ENCODE measurements at places on chromosomes 2 and 18.

DNA sequence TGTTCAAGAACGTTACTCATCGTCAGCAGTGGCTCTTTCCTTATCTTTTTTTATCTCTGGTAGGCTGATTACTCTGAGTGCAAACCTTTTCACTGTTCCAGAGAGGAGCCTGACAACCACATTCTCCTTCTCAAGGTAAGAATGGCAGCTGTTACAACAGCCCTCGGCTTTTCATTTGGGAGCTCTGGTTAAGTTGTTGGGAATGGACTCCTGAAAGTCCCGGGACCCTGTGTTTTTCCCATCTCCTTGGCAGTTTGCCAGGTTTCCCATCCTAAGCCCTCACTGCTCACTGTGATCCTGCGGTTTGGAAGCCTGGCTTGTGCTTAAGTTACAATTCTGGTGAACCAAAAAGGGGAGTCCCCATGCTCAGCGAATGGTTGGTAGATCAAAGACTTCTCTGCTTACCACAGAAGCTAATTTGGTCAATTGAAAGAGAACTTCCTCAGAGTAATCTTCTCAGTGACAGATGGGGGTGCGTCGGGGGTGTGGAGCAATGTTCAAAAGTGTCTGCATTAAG lies 122.3 kb downstream of the LYPD6B start:
- no peak for DNase-seq

- DNase-seq = no peak
These were observed 1.1 kb downstream of the TMX3 start for GRCh38 chr18:68713796-68714195.

- no peak for DNase-seq
These were observed 48.7 kb downstream of the TTC39C start for GRCh38 chr18:24063121-24063731.

DNA sequence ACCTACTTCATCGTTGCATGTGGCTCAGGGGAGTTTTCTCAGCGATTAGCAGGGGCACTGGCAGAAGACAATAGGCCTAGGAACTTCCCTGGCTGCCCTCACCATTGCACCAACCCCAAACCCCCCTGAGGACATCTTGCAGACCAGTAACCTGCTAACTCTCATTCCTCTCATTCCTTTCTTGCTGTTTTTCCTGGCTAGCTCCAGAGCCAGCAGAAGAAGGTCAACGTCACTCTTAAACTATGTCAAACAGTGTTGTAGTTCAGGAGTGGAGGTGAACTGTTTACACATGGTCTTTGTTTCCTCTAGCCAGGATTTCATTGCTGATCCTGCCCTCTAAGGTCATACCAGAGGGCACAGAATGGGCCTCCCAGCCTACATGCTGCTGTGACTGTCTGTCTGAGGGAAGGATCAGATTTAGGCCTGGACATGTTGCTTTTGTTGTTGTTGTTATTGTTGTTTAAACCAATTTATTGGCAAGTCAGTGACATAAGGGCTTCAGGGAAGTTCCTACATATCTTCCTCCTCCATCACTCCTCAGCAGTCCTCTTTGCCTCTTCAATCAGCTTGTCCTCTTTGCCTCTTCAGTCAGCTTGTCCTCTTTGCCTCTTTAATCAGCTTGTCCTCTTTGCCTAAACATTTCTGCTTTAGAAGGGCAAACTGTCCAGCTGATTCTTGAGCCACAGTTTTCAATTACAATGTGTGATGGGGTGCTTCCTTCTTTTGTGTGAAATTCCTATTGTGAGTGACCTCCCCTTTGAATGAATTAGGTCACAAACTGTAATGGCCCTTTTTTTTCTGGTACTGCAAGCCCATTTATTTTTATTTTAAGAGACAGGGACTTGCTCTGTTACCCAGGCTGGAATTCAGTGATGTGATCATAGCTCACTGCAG lies 471.9 kb upstream of the TNP1 start:
- DNase-seq = no peak

GRCh38 chr18:9038277-9038871 lies 64.1 kb upstream of the NDUFV2 start:
- DNase-seq = no peak

GRCh38 chr2:28250006-28250405 lies 142.7 kb upstream of the FOSL2 start:
- DNase-seq = no peak

DNA sequence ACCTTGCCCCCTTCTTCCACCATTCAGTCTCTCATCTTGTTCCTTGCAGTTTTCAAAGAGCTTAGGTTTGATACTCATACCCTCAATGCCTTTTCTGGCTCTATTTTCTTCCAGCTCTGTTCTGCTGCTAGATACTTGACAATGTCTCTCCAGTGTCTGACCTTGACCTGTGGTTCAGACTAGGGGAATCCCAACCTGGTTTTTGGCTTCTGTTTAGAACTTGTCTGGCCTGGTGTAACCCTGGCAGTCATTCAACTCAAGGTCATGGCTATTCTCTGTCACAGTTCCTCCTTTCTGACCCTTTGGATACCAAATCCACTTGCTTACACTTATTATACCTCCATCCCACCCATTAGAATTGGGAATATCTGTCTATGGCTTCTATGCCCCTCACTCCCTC lies 31.8 kb upstream of the IMP4 start:
- DNase-seq = no peak

DNA sequence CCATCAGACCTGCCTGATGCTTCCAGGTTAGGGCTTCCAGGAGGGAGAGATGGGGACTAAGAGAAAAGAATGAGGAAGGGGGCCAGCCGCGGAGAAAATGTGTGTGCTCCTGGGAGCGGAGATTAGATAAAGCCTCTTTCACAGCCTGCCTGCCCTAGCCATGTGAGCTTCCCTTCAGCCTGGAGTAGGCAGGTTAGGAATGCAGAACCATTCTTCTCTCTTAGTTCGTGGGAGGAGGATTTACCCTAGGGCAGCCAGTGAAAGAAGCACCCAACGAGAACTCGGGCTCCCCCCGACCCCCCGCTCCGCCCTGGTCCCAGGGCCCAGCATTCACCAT lies 36.1 kb downstream of the POMC start:
- no peak for DNase-seq

- no peak for DNase-seq
These were observed 601.1 kb upstream of the SETBP1 start for GRCh38 chr18:44079606-44080005.

DNA sequence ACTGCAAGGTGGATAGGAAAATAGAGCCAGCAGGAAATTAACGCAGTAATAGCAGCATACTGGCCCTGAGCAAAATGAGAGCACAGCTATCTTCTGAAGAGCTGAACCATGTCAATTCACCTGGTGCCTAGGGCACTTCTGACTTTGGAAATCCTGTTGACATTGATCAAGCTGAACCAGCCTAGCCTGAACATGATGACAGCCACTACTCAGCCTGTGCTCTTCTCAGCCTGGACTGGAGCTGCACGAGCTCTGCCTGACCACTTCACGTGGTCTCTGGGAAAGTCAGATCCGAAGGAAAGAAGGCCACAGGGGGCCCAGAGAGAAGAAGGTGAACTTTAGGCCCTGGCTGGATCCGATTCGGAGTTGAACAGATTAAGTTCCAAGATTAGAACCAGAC lies 421.9 kb downstream of the LPIN1 start:
- DNase-seq = no peak

DNA sequence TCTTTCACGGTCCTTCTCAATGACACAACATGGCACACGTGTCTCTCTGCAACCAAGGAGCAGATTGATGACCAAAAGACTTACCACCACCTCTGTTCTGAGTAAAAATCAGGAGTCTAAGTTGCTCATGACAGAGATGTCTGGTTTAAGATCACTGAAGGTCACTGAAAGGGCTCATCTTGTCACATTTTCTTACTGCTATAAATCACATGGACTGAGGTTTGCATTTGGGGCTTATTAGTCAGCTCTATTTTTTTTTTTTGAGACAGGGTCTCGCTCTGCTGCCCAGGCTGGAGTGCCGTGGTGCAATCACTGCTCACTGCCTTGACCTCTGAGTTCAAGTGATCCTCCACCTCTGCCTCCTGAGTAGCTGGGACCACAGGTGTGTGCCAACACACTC lies 19.4 kb downstream of the CFLAR start:
- no peak for DNase-seq

- DNase-seq = no peak
These were observed 59.8 kb downstream of the MARCHF4 start for GRCh38 chr2:216312441-216312840.

DNA sequence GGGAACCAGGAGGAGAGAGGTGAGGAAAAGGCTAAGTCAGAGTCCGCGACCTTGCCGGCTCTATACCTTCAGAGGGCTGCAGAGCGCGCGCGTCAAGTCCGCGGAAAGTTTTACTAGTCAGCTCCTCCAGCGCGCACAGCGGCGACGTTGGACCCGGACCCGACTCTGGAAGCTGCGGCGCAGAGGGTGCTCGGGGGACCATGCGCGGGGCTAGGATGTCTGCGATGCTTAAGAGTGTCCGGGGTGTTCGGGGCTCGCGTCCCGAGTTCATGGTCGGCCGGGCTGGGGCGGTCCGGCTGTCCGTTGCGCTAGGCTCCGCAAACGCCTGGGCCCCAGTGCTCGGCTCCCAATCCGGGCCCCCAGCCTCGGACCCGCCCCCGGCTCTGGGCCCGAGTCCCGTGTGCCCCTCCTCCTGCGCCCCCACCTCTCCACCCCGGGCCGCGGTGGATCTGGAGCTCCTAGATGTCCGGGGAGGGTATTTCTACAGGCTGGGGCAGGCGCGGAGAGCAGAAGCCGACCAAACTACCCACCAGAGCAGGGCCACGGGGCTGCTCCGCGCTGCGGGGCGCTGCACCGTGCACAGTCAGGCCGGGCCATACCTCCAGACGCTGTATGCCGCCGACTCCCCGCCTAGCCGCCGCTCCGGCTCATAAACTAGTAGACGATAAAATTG lies at the start of gene LBX2:
Gene LBX2 (minus strand): TSS at position 337 of the 673 bp plus-strand sequence. CDS start 66 bp downstream, at position 271.
- no peak for DNase-seq

- DNase-seq = no peak
These were observed 3.7 kb upstream of the ZNF638 start for GRCh38 chr2:71327916-71328315.

DNA sequence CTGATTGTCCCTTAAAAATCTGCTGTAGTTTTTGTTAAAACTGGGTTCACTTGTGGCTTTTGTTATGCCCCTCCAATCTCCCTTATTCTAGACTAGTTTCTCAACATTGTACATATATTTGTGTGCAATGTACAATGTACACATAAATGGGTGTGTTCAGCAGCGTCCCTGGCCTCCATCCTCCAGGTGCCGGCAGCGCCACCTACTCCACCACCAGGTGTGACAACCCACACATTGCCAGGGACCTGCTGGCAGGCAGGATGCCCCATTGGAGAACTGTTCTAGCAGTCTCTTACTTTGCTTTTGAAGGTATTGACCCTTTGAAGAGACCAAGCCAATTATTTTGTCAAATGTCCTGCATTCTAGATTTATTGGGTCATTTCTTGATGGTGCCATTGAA lies 75.4 kb downstream of the SH3RF3 start:
- DNase-seq = no peak

- DNase-seq = no peak
These were observed 64.7 kb upstream of the CCDC195 start for GRCh38 chr2:224780823-224781222.
